ENCODE measurements at places on chromosomes 11 and 22.

DNA sequence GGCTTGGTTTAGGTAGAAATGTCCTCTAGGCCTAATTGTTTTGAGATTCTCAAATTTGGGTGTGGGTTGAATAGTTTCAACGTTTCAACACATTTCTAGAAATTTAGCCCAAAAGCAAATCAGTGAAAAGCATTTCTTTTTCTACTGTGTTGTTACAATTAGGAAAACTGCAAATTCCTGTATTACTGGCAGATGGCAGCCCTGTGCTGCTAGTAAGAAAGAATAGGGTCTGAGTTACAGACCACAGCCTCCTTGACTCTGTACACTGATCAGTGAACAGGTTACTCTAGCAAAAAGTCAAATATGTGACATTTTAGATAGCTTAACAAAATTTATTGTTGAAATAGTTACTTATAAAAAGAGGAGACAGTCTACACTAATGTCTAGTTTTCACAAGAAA lies 703.0 kb downstream of the JRKL start:
- DNase-seq, result no peak

- no peak for DNase-seq
Observed at GRCh38 chr11:92364177-92364576, 139.6 kb downstream of the FAT3 start.

DNA sequence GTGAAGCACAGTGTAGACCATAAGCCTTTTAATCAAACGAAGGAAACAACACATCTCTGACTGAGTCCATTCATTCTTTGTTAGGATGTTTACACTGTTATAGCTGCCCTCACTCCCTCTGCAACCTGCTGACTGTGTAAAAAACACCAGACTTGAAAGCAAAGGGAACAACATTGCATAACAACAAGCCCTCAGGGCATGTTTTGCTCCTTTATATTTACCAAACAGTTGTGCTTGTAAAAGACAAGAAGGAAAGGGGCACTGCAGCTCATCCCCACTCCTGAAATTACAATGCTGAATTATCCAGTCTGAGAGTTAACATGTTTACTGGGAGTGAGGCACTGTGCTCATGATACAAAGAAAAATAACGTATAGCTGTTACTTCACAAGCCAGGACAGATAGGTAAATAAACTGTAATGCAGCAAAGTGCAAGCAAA lies 46.4 kb downstream of the RAB30 start:
- DNase-seq, result no peak

- DNase-seq, result no peak
Observed at GRCh38 chr11:60718524-60719316, 5.8 kb upstream of the MS4A18 start.

GRCh38 chr11:127233998-127234397 lies 233.4 kb upstream of the KIRREL3 start:
- DNase-seq, result no peak
